ENCODE measurements at places on chromosomes 13 and 19.

GRCh38 chr19:41928754-41929535, 696 bp upstream of the ERFL start:
- DNase-seq = no peak

DNA sequence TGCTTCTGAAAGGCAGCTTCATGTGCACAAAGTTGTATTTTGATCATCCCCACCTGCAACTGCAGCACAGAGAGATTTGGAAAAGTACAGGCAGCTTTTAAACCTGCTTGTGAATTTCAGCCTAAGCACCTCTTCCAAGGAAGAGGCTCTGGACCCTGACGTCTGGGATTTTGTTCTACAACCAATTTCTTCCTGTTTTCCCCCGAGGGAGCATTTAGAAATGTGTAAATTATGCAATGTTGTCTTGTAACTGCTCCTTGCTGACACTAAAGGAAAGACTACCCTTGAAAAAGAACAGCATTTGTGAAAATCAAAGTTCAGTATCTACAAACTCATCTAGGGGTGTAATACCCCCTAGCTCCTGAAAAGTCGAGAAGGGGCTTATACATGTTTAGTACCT, 15.4 kb downstream of the MED26 start:
- no peak for DNase-seq

DNA sequence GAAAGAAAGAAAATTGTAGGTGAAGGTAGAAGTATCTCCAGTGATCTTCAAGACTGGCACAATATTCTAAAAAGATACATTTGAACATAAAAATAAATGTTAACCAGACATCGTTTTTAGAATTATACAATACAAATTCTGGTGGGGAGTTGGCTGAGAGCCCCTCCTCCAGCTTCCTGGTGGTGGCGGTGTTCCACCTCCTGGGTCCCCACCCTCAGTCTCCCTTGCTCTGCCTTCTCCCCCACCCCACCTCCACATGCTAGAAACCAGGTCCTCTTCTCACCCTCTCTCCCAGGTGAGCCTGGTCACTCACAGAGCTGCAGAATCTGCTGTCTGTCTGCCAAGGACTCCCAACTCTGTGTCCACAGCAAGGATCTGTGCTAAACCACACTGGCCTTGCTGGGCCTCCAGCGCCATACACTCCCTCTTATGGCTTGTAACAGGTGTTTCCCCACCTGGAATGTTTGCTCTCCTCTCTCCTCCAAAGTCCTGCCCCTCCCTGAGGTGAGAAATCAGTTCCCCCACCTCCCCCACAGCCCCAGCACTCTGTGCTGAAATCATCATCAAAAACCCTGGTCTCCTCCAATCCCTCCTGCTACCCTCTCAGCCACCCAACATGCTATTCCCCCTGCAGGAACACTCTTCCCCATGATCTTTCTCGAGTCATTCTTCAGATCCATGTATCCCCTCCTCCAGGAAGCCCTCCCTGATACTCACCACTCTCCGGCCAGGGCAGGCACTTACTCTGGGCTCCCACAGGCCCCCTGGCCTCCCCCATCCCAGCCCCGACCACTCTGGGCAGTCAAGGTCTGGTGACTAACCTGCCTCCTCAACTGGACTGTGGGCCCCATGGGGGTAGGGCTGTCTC, 20.5 kb upstream of the CYP2S1 start:
- no peak for DNase-seq

DNA sequence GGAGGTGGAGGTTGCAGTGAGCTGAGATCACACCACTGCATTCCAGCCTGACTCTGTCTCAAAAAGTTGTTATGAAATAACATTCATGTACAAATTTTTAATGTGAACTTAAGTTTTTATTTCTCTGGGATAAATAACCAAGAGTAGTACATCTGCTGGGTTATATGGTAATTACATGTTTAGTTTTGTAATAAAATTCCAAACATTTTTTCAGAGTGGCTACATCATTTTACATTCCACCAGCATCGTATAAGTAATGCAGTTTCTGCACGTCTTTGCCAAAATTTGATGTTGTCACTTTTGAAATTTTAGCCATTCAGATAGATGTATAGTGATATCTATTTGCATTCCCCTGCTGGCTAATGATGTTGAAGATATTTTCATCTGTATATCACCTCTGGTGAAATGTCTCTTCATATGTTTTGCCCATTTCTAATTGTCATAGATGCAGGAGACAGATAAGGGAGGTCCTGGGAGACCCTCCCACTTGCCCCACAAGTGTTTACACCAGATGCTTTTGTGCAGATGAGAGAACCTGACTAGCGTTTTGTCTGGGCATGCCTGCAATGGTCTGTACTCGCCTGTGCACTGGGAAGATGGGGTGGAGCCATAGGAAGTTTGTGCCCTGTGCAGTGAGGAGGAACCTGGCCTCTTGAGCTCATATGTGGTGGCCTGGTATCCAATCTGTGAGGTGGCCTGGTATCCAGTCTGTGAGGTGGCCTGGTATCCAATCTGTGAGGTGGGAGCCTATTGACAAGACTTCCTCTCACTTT, 12.7 kb upstream of the KBTBD6 start:
- no peak for DNase-seq

GRCh38 chr13:108980237-108980636, 350.8 kb downstream of the MYO16 start:
- no peak for DNase-seq

DNA sequence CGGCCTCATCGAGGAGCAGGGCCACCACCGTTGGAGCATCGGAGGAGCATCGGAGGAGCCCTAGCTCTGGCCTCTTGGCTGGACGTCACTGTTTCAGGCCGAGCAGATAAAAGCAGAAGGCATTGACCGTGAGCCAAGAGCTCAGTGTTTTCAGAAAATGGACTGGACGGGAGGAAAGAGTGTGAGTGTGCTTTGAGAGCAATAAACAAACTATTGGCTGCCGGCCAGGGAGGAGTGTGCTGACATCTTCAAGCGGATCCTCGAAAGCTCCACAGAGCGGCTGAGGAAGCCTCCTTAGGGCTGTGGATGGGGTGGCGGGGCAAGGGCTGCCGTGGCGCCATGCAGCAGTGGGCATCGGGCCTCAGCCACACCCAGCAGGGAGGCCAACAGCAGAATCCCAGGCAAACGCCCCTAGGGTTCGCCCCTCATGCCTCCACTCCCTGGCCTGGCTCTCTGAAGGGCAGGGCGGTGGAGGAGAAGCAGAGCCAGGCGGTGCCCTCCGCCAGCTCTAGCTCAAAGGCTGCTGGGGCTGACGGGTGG, 41.8 kb downstream of the IRS2 start:
- no peak for DNase-seq

GRCh38 chr13:48258430-48258829, 25.4 kb downstream of the ITM2B start:
- no peak for DNase-seq

- peak; percentile 35 for DNase-seq
Measured at GRCh38 chr19:42401365-42402303, 11.5 kb upstream of the CNFN start.

DNA sequence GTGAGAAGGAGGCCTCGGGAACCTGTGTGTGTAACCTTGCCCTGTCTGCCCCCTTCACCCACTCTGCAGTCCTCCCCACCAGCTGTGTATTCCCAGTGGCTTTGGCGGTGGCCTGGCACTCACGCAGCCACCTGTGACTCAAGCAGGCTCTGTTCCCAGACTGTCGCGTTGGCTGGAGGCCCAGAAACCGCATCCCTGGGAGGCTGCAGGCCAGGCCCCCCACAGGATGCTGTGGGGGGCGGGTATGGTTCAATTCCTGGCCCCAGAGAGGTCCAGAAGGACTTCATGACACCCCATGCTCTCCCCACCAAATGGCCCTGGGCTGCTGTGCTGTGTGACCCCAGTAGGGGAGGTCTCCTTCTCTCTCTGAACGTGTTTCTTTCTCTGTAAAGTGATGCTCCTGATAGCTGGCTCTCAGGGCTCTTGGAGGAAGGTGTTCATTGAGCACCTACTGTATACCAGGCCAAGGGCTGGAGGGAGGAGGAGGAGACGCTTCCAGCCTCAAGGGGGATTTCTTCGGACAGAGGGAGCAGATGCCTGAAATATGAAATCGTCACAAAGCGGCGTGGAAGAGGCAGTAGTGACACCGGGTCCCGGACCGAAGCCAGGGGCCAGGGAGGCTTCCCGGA, 1.9 kb upstream of the LINGO3 start:
- DNase-seq = no peak

DNA sequence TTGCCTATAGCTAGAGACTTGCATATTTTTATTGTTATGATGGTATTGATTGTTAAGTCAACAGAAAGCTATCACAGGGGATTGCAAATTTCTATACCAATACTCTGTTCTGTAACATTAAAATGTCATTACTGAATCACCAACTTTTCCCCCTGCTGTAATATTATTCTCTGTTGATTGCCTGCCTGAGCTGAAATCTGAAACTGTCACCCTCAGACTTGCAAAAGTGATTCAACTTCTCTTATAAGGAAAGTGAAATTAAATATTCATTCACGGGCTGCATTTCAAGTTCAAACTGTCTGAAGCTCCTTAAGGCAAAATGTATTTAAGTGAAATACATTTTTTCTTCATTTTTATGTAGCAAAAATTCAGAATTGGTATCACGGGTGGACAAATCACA, 723.2 kb downstream of the PCDH9 start:
- no peak for DNase-seq

GRCh38 chr19:16359074-16359473, 34.4 kb downstream of the KLF2 start:
- no peak for DNase-seq

- no peak for DNase-seq
Measured at GRCh38 chr19:28500982-28501630, 711.8 kb downstream of the UQCRFS1 start.

DNA sequence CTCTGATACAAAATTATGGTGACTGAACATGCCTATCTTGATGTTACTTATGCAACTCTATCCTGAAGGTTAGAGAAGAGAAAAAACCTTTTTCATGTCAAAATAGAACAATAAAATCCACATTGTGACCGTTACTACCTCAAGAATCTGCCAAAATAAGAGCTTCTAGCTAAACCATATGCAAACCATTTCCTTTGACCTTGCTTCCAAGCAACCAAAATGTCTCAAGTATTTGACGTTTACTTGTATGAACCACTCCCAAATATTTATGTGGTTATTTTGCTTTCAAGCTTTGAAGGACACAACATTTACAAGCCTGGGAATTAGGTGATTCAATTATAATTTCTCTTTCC, 13.9 kb downstream of the FOXO1 start:
- DNase-seq = no peak

DNA sequence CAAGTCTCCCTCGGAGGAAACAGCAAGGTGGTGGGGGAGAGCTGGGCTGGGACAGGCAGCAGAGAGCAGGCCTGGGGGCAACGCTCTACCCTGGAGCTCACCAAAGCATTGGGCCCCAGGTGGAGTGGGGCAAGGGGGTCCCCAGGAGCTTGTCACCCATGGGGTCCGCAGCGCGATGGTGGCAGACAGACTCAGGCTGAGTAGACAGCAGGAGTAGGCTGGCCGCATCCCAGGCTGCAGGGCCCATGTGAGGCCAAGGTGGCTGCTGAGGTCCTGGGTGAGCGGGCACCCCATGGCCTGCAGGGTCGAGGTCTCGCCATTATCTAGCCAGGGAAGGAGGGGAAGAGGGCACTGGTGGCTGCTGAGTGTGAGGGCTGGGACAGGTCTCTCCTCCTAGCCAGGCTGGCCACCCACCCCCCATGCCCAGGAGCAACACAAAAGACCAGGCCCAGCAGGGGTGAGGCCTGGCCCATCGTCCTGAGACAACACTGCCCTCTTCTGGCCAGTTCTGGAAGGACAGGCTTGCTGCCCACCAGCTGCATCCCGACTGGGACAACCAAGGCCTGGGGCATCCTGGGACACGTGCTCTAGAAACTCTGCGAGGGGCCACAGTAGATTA, 33.1 kb downstream of the CEBPG start:
- peak; percentile 43 for DNase-seq

DNA sequence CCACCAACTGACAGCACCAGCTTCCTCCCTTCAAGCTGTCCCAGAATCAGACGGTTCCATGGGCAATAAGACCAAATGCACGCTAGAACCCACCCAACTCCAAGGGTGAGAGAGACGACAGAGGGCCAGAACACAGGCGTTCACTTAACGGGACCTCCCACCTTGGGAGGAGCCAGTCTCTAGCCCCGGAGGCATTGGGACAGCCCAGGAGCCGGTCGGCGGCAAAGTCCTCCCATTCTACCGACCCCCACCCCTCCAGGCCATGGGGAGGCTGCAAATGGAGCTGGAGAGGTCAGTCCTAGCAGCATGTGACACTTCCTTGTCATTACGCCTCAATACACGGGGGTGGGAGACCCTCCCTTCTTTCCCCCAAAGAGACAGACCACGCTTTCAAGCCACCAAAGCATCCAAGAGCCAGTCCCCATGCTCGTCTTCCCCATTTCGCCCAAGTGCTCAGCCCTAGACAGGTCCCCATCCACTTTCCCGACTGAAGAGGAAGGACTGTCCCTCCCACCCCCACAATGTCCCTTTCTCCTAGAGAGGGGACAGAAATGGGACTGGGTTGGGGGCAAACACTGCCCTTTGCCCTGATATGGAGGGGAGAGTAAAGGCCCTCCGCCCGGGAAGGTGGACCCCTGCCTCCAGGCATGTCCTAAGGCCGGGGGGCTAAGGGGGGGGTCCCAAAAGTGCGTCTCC, 964 bp downstream of the KHSRP start:
- DNase-seq = no peak

- peak; percentile 65 for DNase-seq
Measured at GRCh38 chr13:113448885-113449692, 4.2 kb downstream of the ADPRHL1 start.

DNA sequence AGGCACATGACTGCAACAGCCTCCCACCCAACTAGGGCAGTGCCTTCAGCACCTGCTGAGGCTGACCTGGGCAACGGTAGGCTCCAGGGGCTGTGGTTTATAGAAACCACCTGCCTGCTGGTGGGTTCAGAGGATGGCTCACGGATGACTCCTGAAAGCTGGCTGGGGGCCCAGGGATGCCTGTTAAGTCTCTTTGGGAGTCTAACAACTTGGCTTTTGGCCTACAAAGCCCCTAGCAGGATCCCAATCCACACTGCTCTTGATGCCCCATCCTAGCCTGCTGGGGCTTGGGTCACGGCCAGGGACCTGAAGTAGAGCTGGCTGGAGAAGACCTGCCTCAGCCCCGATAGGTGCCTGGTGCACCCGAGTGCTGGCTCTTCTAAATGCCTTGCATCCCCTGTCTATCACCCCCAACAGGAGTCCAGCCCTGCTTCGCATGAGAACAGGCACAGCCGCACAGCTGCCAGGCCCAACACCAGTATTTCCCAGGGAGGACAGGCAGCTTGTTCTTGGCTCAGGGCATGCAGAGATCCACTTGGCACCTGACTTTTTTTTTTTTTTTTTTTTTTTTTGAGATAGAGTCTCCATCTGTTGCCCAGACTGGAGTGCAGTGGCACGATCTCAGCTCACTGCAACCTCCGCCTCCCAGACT, 9.1 kb upstream of the EPHX3 start:
- no peak for DNase-seq

- no peak for DNase-seq
Measured at GRCh38 chr13:97977982-97978381, 24.5 kb downstream of the IPO5 start.
